ENCODE measurements at places on chromosomes 1 and 21.

DNA sequence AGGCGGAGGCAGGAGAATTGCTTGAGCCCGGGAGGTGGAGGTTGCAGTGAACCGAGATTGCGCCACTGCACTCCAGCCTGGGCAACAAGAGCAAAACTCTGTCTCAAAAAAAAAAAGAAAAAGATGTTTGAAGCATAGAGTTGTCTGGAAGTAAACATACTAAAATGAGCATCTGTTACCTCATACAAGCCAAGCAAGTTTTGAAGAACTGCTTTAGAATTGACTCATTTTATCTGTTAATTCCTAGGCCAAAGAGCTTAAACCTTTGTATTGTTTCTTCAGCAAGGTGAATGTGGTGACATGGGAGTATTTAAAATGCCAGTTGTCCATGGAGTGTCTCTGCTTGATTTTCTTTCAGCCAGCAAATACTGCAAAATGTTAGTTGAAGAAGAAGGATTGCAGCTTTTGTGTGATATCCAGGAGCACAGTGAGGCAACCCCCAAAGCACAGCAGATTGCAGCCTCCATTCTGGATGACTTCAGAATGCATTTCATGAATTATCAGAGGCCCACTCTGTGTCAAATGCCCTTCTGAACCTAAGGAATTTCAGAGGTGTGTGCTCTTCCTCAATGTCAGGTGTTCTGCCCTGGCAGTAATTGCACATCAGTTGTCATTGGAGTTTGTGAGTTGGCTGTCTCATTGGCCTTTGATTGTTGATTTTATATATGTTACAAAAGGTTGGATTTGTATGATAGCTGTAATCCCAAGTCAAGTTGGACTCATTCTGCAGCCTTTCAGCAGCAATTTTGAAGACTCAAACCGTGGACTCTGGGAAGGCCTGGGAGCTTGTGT is 28.9 kb downstream of the ECHDC2 start:
- DNase-seq = no peak

- no peak for DNase-seq
Measured at GRCh38 chr1:243394601-243395464, 139.0 kb downstream of the SDCCAG8 start.

GRCh38 chr1:37255136-37255795 is 219.1 kb upstream of the ZC3H12A start:
- no peak for DNase-seq

- no peak for DNase-seq
Measured at GRCh38 chr1:193060115-193060403, 647 bp downstream of the RO60 start.

DNA sequence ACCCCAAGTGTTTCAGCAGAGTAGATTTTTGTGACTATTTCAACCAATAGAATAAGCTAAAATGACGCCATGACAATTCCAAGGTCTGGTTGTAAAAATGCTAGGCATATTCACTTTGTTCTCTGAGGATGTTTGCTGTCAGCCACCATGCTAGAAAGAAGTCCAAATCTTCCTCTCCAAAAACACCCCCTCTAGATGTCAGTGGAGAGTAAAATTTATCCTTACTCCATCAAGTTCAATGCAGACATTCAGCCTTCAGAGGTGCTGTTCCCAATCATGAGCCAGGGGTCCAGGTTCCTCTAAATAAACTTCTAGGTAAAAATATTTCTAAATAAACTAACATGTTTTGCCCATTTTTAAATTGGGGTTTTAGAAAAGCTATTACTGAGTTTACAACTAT is 395.4 kb upstream of the ADAMTS5 start:
- no peak for DNase-seq

DNA sequence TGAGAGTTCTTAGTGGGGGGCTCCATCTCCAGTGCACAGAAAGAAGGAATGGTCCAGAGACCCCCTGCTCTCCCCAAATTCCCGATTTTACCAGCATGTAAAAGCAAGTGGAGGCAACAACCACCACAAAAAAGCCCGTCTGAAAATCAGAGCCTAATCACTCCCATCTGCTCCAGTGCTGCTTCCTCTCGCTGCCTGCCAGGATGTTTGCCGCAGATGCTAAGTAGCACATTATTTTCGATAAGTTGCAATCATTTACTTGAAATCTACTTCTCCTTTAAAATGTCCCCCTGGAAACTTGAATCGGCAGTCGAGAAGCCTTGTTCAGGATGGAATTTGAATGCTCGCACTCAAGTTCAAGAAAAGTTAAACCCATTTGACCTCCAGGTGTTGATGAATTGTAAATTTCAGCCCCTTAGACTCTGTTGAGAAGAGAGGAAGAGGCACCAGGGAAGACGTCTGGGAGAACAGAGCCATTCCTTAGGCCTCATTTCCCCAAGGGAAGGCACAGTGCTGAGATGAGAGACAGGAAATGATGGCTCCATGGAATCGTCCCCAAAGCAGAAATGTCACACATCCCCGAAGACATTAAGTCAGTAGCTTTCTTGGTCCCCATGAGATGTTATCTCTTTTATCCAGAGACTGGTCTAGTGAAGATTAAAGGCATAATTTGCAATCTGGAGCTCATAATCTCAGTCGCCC is 221.3 kb downstream of the PBX1 start:
- DNase-seq = no peak

DNA sequence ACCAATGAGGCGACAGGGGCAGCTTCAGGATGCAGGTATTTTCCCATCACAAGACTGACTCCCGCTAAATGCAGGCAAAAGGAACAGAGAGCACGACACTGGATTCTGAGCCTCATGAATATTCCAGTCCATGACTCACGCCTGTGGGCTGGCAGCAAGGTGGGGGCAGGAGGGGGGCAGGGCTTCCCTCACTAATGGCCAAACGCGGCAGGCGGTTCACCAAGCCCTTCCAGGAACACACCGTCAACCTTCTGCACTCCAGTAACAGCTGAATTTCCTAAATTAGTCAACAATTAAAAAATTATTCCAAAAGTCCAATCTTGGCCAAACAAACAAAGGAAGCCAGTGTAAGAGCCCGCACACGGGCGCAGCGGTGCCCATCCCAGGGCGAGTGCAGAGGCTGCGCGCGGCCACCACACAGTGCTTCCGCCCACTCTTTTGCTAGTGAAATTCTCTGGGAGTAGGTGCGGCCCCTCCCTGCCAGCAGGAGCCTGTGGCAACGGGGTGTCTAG is 12.5 kb upstream of the GPR153 start:
- no peak for DNase-seq

- DNase-seq = no peak
Measured at GRCh38 chr1:41977326-41977725, 58.6 kb upstream of the HIVEP3 start.

DNA sequence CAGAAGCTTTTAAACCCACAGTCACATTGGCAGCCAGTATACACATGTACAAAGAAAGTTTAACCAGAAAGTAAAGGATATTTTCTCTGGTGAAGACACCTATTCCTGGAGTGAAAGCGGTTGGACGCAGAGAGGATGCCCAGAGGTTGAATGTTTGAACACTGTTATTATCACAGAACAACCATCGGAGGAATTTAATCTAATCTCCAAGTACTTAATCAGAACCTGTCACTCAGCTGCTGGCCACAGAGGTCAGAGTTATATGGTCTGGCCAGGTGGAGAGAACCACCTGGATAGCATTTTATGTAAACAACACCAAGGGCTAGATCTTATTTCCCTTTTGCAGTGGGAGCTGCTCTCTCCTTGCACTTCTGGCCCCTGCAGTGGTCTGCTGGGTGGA is 29.4 kb downstream of the SPATA46 start:
- DNase-seq = no peak

DNA sequence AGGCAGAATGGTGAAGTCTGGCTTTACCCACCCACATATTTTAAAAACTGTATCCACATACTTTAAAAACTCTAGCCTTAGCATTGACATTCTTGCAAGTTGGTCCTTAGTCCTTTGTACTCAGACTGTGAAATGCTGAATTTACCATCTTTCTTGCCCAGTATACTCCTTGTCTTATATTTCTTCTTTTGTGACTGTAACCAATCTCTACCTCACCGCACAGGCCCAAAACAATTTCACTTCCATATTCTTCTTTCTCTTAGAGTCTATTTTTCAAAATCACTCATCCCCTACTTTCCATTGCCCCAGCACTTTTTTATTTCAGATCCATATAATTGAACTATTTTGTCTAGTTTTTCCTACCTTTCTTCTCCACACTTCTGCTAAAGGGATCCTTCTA is 892.4 kb upstream of the B3GALT2 start:
- DNase-seq = no peak

- no peak for DNase-seq
Measured at GRCh38 chr1:30366911-30367310, 356.5 kb downstream of the MATN1 start.

Measured in stimulated activated CD4-positive, alpha-beta T cell treated with anti-CD3 and anti-CD28 coated beads, Interleukin-2, amount 100 ng/mL, for 4 hours (primary cell).